ENCODE measurements at places on chromosomes 3 and 15.

- no peak for DNase-seq
These were observed 9.5 kb downstream of the CA12 start for GRCh38 chr15:63372018-63372705.

DNA sequence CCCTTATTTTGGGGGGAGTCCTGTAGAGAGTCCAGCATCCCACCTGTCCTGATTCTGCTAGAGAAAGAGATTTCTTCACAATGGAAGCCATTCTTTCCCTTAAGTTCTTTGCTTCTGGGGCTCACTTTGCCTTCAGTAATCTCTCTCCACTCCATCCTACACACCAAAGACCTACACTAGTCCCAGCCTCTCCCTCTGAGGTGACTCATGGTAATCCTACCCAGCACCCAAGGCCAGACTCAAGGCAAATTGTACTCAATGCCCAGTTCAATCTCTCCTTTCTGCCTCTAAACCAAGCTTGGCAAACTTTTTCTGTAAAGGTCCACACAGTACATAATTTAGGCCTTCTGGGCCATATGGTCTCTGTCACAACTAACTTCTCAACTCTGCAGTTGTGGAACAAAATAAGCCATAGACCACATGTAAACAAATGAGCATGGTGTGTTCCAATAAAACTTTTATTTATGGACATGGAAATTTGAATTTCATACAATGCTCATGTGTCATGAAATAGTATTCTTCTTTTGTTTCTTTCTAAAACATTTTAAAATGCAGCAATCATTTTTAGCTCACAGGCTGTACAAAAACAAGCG lies 72.5 kb downstream of the MRPL46 start:
- no peak for DNase-seq

DNA sequence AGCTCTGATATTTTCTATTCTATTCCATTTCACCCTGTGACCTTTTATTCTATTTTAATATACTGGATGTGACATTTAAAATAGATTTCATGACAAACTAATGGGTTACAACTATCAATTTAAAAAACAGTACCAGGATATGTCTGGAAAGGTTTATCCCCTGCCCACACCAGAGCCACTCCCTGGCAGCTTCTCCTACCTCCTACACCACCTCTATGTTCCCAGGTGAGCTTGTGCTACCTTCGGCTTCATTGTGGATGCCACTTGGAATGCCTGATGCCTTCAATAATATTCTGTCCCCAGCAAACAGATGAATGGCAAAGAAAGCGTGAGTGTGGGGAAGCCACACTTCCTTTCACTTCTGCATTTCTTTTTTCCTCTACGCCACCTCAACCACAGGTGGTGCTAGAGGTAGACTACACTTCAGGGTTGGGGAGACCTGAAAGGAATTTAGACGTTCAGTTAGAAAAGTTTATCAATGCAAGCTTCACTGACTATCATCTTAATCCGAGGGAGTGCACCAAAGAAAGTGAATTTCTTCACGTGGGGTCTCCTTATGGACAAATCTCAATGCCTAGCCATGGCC lies 213.0 kb downstream of the SSR3 start:
- no peak for DNase-seq

DNA sequence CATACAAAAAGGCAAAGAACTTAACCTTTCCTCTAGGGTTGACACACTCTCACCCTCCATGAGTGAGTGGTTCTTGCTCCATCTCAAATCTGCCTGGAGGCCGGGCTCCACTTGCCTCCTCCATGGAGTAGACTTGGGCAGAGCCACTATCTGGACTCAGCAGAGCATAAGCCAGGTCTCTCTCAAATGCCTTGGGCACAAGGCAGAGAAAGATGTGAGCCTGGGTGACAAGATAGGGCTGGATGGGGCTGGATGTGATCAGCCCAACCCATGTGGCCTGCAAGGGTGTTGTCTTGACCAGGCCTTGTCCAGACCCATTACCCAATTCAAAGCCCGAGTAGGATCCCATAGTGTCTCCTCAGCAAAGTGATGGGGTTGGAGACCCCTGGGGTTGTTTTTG lies 4.2 kb upstream of the RPL29 start:
- no peak for DNase-seq

DNA sequence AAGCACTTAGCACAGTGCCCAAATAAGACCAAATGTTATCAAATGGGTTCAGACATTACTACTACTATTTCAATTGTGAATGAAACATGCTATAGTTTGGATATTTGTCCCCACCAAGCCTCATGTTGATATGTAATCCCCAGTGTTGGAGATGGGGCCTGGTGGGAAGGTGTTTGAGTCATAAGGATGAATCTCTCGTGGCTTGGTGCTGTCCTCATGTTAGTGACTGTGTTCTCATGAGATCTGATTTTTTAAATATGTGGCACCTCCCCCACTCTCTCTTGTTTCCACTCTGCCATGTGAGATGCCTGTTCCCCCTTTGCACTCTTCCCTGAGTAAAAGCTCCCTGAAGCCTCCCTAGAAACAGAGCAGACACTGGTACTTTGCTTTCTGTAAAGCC lies 148.7 kb upstream of the TGFBR2 start:
- DNase-seq: no peak

DNA sequence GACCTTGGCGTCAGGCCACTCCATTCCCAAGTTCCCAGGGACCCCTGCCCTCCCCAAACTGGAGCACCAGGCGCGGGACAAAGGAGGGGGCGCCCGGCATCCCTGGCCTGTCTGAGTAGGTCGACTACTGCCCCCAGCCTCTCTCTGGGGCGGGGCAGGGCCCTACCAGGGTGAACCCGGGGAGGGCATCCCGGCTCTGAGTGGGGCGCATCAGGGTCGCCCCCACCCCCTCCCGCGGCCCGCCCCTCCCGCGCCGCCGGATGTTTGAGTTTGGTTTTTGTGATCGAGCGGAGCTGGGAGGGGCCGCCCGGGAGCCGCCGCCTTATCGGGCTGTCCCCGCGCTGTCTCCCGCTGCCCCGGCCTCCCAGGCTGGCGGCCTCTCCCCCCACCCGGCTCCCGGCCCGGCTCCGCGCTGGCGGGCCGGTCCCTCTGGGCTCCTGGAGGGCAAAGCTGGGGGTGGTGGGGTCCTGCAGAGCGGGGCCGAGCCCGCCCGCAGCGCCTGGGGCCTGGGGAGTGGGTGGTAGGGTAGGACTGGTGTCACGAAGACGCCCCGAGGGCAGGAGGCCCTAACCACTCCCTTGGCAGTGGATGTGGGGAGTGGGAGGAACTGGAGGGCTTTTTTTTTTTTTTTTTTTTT lies 47.2 kb upstream of the SMAD6 start:
- DNase-seq: no peak

GRCh38 chr15:23422099-23422945 lies 24.7 kb downstream of the GOLGA6L2 start:
- DNase-seq: no peak

DNA sequence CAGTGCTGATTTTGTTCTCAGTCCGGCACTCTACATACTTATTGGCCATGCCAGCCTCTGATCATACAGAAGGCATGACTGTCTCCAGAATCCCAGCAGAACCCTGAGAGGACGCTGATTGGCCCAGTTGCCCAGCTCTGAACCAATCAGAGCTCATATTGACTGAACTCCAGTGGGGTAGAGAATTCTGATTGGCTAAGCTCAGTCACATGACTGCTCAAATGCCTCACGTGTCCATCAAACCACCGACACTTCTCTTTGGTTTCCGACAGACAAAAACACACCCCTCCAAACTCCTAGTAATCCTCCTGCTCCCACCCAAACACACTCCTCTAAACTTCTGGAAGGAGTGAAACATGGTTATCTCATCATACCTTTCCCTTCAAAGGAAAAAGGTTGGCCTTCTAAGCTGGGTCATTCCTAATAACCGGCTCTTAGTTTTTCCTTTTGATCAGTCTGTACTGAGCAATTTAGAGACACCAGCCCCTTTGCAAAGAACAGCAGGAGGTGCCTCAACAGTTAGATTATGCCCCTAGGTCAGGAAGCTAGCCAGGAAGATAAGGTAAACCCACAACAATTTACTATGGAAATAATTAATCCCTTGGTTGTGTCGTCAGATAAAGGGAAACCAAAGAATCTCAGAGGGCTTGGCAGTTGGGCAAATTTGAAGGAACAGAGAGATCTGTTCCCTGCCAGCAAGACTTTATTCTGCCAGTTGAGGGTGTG lies 187.8 kb downstream of the TLE3 start:
- DNase-seq: no peak

- DNase-seq: no peak
These were observed 13.4 kb downstream of the B3GNT5 start for GRCh38 chr3:183266454-183266853.

GRCh38 chr3:158100681-158101080 lies 5.5 kb downstream of the SHOX2 start:
- DNase-seq: no peak

DNA sequence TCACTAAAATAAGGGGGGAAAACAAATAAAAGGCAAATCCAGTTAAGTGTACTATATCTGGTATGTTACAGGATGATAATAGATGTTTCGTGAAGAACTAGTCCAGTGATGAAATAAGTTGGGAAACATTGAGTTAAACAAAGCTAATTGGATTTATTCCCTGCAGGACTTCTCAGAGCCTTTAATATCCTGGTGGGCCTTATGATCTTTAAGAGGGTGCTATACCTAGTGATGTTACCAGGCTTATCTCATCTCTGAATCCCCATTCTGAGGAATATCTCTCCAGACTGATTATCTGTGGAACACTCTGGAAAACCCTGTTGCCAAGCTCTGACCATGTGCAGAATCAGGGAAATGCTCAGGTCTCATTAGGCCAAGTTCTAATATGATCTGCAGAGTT lies 54.8 kb upstream of the POMGNT2 start:
- no peak for DNase-seq

DNA sequence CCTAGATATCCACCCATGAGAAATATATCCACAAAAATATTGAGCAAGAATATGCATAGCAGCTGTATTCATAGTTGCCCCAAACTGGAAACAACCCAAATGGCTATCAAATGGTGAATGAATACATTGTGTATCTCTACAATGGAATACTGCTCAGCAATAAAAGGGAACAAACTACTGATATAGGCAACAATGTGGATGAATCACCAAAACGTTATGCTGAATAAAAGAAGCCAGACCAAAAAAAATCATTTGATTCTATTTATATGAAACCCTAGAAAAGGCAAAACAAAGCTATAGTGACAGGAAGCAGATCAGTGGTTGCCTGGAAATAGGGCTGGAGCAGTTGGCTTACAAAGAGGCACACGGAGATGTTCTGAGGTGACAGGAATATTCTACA lies 15.5 kb upstream of the CMTM7 start:
- no peak for DNase-seq

DNA sequence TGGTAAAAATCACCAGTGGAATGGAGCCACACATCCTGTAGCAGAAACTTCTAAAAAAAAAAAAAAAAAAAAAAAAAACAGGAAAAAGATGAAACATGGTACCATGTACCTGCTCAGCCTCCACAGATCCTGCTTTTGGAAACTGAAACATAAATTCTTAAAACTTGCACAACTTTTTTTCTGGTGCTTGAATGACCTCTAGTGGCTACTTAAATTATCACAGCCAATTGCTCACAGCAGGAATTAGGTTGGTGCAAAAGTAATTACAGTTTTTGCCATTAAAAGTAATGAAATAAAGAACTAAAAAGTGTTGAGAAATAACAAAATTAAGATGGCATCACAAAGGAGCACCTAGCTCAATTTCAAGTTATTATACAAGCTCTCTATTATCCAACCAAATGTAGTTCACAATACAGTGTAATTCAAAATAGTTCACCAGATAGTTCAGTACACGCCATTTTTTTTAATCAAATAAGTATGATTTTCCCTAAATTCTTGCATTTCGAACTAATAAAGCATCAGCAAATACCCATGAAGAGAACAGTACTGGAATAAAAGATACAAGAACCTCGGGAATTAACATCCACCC lies 80.6 kb downstream of the ULK4 start:
- DNase-seq: no peak

GRCh38 chr3:141680620-141681389 lies 57.3 kb upstream of the RNF7 start:
- DNase-seq: no peak

- no peak for DNase-seq
These were observed 54.8 kb downstream of the SRGAP3 start for GRCh38 chr3:9194509-9195184.

DNA sequence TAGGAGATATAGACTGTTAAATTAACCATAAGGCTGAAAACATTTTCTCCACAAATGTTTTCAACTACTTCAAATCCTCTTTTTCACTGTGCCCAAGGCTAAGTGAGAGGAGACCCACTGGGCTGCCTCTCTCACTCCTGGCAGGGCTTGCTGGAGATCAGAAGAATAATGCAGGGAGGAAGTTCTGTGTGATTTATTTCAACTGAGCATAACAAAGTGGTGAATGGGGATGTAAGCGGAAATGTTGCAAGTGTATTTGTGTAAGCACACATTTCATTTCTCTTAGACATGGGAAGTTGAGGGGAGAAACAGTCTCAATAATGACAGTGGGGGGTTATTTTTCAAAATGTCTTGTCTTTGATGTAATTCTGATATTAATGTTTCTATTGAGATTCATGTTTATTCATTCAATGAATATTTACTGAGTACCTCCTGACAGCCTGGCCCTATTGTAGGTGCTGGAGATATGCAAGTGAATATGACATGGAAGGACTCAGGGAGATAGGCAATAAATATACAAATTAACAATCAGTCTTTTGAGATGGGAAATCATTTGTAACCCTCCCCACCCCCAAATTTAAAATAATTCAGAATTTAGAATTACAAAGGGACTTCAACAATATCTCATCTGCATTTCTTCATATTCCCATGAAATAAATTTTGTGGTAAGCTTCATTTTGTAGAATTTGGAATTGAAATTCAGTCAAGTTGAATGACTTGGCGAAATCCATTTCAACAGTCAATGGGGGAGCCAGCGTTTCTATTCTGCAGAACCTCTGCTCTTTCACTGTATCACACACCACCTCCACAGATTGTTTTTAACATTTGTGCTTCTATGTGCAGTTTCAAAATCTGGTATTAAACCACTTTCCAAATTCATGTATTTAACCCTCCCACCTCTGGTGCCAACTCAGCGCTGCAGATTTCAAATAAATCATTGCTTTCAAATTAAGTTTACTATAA lies 247.2 kb downstream of the SLC9A9 start:
- no peak for DNase-seq

GRCh38 chr15:55846116-55846707 lies 103.3 kb upstream of the PRTG start:
- DNase-seq: peak; percentile 10

Data from stimulated activated CD8-positive, alpha-beta memory T cell treated with anti-CD3 and anti-CD28 coated beads, Interleukin-7, amount 100 ng/mL, for 48 hours (primary cell).